ENCODE measurements at places on chromosomes 1 and 21. TPM values are rescaled to one million over a fixed set of nuclear protein-coding genes. Genes with fewer than 3 reads are reported as not detected.

The SELL gene
- 0.06 TPM for total RNA-seq

The KCNA2 gene
- total RNA-seq = not detected

The PTPRU gene
- 35.5 TPM for total RNA-seq

The CLCA1 gene
- not detected for total RNA-seq

The RAB42 gene
- not detected for total RNA-seq

The FCRL1 gene
- not detected for total RNA-seq

The NMNAT2 gene
- 0.27 TPM for total RNA-seq

The HOOK1 gene
- total RNA-seq = not detected

DNA sequence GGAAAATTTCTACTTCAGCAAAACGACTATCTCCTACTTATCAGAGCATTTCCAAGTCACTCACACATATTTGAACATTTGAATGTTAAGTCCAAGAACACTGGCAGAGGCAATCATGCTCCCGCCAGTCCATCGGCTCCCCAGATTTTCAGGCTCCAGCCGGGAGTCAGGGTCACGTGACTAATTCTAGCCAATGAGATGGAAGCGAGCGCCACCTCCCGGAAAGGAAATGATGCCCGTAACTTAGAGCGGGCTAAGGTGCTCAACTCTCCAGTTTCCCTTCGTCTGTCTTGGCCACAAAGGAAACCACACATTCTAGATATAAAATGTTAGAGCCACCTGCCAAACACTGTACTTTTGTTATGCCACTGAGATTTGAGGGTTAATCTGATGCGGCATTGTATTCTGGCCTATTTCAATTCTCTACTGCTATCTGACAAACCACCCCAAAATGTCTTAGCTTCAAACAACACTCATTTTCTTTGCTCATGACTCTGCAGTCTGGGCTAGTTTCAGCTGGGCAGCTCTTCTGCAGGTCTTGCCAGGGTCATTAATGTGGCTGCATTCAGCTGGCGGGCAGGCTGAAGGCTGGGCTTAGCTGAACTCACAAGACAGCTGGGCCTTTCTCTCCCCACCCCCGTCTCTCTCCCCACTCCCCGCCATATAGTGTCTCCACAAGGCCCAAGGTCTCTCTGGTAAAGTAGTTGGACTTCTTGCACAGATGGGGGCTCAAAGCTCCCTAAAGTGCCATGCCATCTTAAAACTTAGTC, 16.5 kb upstream of the LHX4 start:
- DNase-seq = no peak

DNA sequence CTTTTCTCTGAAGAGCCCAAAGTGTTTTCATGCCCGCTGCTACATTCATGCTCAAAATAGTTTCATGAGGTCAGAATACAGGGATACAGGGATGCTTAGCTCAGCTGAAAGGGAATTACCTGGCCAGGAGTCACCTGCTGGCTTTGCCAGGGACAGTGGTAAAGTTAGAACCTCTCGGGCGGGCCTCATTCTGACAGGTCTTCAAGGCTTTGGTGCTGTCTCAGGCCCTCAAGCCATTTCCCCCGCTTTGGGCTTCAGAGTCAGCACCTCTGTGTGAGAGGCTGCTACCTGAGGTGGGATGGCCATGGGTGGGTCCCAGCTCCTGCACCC, 5.5 kb downstream of the RASSF5 start:
- DNase-seq = no peak

DNA sequence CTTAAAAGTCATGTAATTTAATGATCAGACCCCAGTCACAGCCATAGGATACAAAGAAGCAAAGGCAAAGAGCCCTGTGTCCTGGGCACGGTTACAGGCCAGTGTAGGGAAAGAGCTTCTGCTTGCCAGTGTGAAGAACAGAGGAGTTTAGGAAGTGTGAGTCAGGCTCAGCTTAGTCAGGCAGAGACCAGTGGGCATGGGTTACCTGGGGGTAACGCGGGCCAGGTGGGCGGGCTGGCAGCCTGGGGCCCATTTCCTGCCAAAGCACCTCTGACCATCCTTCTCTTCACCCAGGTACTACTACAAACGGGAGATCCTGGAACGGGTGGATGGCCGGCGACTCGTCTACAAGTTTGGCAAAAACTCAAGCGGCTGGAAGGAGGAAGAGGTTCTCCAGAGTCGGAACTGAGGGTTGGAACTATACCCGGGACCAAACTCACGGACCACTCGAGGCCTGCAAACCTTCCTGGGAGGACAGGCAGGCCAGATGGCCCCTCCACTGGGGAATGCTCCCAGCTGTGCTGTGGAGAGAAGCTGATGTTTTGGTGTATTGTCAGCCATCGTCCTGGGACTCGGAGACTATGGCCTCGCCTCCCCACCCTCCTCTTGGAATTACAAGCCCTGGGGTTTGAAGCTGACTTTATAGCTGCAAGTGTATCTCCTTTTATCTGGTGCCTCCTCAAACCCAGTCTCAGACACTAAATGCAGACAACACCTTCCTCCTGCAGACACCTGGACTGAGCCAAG, 4.7 kb downstream of the ELF3 start:
- DNase-seq = no peak

- no peak for DNase-seq
Measured at GRCh38 chr1:247367786-247368422, 36.2 kb upstream of the ZNF496 start.

DNA sequence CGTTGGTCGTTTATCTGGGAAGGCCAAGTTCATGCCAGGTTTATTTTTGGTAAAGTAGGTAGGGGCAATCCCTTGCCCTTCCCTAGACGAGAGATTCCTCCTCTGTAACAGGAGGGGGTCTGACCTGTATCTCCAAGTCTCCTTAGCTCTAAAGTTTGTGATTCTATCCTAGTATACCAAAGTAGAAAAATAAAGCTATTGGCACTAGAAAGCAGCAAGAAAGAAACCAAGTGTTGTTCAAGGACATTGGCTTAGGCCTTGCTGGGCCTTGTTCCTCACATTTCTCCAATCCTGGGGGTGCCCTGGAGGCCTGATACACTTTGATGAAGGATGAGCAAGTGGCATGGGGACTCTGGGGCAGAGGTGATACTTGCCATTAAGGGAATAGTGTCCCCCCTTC, 814 bp downstream of the MTARC2 start:
- DNase-seq = no peak

DNA sequence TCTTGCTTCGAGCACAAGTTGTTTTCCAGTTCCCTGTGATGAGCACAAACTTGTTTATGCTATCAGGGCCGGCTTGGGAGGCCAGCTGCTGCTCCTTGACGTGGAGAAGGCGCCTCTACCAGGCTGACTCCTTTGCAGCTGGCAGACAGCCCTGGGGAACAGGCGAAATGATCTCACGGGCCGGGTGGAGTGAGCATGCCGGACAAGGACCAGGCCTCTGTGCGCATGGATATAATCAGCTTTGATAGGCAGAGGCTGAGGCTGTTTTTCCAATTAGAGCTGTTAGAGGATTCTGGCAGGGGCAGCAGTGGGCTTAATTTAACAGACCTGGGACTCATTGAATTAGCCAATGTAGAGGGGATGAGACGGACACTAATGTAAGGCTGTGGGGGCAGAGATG, 38.9 kb downstream of the FAM163A start:
- DNase-seq = no peak

DNA sequence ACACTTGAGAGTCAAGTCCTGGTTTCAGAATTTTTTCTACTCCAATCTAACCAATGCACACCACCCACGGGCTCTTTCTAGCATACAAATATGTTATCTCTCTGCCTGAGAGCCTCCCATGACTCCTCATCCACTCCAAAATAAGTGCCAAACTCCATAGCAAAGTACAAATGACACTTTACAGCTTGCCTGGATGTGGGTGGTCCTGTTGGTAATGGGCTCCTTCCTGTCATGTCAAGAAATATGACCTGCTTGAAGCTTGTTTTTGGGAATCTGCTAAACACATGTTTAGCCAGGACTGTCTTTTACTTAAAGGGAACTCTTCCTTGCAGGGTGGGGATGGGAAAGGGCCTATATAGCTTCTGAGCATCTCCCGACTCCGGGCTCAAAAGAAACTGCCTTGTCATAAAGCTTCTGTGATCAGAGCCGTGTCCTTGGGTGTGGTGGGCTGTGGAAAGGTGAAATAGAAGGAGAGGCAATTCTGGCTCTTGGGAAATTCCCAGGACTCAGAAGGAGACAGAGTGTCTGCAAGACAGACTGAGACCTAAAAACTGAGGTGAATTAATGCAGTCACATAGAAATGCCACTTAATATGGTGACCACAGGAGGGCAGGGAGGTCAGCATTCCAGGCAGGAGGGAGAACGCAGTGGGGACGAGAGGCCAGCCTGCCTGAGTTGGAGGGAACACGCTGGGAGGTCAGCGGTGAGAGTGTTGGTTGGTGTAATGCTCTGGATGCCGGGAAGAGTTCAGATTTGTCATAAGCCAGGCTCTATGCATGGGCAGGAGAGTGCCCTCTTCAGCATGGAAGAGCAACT, 6.1 kb upstream of the IGFN1 start:
- peak; percentile 74 for DNase-seq

GRCh38 chr1:202010180-202011015, at the start of gene ELF3:
Gene ELF3 (plus strand): TSS chr1:202010587. CDS start chr1:202011137, 550 bp downstream.
- DNase-seq = peak; percentile 37

DNA sequence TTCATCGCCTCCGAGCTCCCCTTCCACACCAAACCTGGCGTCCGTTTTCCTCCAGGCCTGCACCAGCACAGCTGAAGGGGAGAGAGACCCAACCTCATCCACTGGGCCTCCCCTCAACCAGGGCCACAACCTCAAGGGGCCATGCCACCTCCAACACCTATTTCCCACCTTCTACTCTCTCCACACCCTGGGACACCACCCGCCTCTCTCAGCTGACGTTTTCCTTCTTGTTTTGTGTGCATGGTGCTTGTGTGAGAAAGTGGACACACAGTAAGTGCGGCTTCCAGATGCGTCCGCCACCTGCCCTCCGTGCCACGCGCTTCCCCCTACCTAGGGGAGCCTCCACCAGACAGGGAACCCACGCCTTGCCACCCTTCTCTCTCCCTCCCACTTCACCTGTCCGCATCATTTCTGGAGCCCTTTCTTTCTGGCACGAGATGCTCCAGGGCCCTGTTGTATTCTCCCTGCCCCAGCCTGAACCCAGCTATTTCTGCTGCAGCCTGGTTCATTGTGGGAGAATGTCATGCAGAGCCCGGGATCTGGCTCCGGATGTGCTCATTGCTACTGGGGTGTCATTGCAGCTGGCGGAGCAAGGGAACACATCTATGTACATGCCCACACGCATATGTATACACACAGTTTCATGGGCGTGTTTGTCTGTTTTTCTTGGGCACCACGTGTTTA, 1.3 kb upstream of the GNB1 start:
- no peak for DNase-seq

DNA sequence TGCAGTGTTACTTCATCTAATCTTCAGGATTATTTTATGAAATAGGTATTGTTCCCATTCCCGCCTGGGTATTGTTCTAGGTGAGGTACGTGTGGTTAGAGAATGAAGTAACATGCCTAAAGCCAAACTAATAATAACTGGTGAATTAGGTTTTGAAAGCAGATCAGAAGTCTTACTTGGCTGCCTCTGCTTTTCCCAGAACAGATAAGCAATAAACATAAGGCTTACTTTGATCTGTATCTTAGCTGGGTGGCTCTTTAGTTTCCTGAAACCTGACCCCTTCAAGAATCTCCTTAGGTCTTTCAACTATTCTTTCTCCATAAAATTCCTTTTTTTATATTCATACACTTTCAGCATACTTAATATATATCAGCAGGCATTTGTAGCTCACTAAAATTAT, 65.3 kb downstream of the VAV3 start:
- DNase-seq = no peak

GRCh38 chr1:157226739-157227138, 88.5 kb upstream of the ETV3 start:
- no peak for DNase-seq

GRCh38 chr1:69930396-69930795, 275.0 kb downstream of the LRRC40 start:
- DNase-seq = no peak

Measured in G401 (cell line).